Fibroblast of lung (primary cell): ENCODE measurements at places on chromosomes 16 and 17. TPM values are rescaled to one million over a fixed set of nuclear protein-coding genes. Genes with fewer than 3 reads are reported as not detected.

ESRP2 gene
- total RNA-seq: under 0.01 and 0.17 TPM in 2 replicates

CRHR1 gene
- not detected in 2 replicates for total RNA-seq

TRPV2 gene
- total RNA-seq: 56.2 and 74.5 TPM in 2 replicates

CMTM2 gene
- total RNA-seq: not detected in 2 replicates

MT1H gene
- not detected in 2 replicates for total RNA-seq

DPEP3 gene
- total RNA-seq: not detected in 2 replicates

TOX3 gene
- total RNA-seq: not detected in 2 replicates

CIBAR2 gene
- total RNA-seq: not detected in 2 replicates

HASPIN gene
- 0.51 and 2.0 TPM in 2 replicates for total RNA-seq

BEAN1 gene
- not detected in 2 replicates for total RNA-seq

CHAD gene
- total RNA-seq: not detected in 2 replicates

CEP295NL gene
- 2.3 and 2.8 TPM in 2 replicates for total RNA-seq

CRLF3 gene
- total RNA-seq: 14.1 and 16.7 TPM in 2 replicates

LRRC45 gene
- total RNA-seq: 9.9 and 10.0 TPM in 2 replicates

CACNG5 gene
- not detected in 2 replicates for total RNA-seq

MGAT5B gene
- 0.17 and 0.26 TPM in 2 replicates for total RNA-seq

TEKT5 gene
- total RNA-seq: 0.26 TPM in 1 of 2 replicates, not detected in the other

FBXL19 gene
- 13.1 and 14.5 TPM in 2 replicates for total RNA-seq
